ENCODE measurements at places on chromosomes 1 and 21.

DNA sequence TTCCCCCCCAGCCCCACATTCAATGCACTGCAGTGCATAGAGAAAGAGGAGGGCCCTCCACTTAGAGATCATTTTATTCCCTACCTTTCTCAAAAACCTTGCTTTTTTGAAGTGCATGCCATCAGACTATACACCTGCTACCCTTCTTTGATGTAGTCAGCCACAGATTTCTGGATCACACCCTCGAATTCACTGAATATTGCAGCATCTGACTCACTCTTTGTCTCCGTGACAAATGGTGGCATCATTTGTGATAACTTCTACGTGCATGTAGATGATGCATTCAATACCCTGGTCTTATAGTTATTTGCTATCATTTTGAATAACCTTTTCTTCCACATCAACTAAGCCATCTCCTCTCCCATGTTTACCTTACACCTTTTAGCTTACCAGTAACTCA lies 310.3 kb upstream of the SGIP1 start:
- no peak for DNase-seq

GRCh38 chr1:229561141-229561540 lies 2.6 kb upstream of the ABCB10 start:
- no peak for DNase-seq

DNA sequence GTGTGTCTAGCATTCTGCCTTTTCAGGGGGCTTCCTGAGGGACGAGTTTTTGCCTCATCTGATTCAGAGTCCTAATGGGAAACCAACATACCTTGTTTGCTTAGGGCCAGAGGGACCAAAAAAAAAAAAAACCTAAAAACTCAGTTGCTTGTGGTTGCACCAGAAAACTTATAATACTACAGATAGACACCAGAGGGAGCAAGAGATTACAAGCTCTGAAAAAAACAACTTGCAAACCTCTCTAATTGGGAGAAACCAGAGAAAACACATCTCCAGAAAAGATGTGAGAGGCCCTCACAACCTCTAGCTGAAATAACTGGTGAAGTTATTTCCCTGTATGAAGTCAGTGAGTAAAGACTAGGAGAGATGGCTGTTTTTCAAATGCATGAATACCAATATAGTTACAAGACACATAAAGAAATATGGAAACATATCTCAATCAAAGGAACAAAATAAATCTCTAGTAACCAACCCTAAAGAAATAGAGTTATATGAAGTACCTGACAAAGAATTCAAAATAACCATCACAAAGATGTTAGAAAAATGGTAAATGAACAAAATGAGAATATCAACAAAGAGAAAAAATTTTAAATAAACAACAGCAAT lies 233.7 kb upstream of the NFIA start:
- no peak for DNase-seq

DNA sequence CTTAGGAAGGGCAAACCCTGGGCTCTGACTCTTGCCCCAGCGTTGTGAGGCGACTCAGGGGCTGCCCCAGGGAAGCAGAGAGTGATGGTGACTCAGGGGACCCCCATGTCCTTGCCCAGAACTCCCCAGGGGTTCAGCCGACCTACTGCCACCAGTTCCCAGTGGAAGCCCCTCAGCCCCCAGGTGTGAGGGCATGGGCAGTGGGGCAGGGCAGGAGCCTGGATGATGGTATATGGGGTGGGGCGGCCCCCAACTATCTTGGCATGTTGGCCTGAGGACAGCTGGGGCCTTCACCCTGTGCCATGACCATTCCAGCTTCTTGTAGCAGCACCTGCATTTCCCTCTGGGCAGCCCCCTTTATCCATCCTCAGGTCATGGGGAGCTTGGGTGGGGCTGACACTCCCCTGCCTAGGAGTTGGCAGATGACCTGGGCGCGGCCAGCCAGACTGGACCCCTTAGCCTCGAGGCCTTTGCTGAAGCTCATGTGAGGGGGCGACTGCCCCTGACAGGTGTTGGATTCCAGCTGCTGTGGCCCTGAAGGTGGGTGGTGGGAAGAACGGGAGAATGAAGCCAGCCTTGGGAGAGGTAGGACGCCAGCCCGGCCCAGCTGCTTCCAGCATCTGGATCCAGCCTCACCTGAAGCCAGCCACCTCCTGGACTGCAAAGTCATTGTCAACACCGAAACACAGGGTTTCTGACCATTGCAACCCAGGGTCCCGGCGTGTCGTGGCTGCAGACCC lies 1.8 kb upstream of the FNDC10 start:
- no peak for DNase-seq

DNA sequence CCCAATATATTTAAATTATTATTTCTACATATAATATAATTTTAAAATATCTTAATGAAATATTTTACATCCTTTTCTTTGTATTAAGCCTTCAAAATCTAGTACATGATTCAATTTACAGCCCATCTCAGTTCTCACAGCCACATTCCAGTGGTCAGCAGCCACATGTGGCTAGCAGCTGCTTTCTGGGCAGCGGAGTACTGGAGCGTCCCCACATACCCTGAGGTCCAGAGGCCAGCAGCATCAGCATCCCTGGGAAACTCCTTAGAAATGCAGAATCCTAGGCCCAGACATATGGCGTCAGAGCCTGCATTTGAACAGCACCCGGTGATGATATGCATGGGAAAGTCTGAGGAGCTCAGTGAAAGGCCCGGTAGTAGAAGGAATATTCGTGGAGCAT lies 8.6 kb upstream of the LHX4 start:
- no peak for DNase-seq

All from heart left ventricle (tissue), 16 donors.